HCT116 (cell line): ENCODE measurements at places on chromosomes 12 and 14.

- no peak for DNase-seq
Observed at GRCh38 chr14:105212541-105213300, 31.6 kb upstream of the NUDT14 start.

- no peak for DNase-seq
Observed at GRCh38 chr12:211142-211465, 2.9 kb downstream of the SLC6A12 start.

GRCh38 chr12:111773801-111774551, 7.2 kb downstream of the ALDH2 start:
- DNase-seq = no peak

DNA sequence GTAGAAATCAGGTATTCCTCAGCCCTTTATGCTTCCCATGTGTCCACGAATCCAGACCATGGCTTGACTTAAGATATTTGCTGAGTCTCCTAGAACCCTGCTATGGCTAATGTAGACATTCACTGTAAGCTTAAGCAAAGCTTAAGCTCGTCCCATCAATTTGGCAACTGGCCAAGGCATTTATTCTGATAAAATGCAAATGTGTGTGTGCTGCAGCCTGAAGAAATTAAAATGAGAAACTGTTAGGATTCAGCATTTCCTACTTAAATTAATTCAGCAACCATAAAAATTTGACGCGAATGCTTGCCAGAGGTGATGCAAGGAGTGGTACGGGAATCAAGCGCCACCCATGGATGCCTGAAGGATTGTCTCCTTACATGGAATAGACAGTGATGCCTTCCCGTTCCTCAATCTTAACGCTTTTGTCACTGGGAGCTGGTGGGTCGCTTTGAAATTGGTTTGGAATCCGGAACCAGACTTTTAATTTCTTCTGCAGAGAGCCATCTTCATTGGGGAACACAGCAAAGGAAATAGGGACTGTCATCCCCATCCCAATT, 13.2 kb downstream of the HEBP1 start:
- DNase-seq = no peak

GRCh38 chr12:113191227-113191626, 5.7 kb downstream of the RITA1 start:
- no peak for DNase-seq

GRCh38 chr14:81400852-81401251, 728 bp upstream of the STON2 start:
- DNase-seq = peak; percentile 54

- DNase-seq = no peak
Observed at GRCh38 chr12:44184499-44185206, 348.8 kb downstream of the TMEM117 start.

GRCh38 chr12:34599530-34600513, 577.5 kb downstream of the ALG10 start:
- DNase-seq = no peak

DNA sequence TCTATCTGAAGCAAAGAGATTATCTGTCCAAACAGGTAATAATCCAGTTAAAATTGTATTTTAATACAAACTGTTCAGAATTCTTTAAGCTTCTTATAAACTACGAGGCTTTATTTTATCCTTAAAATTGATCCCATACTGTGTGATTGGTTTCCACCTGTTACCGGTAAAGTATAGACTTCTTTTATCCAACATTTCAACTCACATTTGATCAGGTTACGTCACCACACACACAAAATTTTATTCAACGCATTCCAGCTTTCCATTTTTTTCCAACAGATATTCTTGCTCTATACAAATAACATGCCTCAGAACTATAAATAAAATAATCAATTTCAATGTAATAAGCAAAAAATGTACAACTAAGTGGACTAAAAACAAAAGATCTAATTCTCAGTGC, 4.5 kb downstream of the NOVA1 start:
- DNase-seq = no peak
